ENCODE measurements at places on chromosomes 6 and 20.

- DNase-seq = no peak
Measured at GRCh38 chr6:25750906-25751305, 3.6 kb upstream of the SLC17A4 start.

DNA sequence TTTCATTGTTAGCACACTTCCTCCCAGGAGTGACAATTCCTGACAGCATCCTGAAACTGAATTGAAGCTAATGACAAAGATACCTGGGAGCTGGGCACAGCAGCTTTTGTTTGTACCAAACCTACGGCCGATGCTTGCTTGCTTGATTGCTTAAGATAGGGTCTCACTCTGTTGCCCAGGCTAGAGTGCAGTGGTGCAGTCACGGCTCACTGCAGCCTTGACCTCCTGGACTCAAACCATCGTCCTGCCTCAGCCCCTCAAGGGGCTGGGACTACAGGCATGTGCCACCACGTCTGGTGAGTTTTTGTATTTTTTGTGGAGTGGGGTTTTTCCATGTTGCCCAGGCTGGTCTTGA is 84.7 kb upstream of the SCP2D1 start:
- no peak for DNase-seq

DNA sequence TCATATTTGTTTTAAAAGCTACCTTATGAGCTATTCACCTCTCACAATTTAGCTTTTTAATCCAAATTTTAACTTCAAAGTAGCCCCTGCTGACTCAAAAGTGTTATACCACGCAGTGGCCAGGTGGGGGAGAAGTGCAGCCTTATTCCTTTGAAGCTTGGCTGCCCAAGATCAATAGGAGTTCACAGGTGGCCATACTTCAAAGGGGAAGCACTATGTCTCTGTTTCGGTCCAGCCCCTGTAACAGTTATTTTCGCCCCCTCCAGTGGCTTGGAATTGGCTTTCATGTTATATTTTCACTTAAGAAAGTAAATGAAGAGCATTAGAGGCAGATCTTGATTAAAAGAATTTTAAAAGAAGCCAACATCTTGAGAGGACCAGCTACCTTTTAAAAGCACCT is 608.4 kb downstream of the EPHA7 start:
- DNase-seq = no peak

DNA sequence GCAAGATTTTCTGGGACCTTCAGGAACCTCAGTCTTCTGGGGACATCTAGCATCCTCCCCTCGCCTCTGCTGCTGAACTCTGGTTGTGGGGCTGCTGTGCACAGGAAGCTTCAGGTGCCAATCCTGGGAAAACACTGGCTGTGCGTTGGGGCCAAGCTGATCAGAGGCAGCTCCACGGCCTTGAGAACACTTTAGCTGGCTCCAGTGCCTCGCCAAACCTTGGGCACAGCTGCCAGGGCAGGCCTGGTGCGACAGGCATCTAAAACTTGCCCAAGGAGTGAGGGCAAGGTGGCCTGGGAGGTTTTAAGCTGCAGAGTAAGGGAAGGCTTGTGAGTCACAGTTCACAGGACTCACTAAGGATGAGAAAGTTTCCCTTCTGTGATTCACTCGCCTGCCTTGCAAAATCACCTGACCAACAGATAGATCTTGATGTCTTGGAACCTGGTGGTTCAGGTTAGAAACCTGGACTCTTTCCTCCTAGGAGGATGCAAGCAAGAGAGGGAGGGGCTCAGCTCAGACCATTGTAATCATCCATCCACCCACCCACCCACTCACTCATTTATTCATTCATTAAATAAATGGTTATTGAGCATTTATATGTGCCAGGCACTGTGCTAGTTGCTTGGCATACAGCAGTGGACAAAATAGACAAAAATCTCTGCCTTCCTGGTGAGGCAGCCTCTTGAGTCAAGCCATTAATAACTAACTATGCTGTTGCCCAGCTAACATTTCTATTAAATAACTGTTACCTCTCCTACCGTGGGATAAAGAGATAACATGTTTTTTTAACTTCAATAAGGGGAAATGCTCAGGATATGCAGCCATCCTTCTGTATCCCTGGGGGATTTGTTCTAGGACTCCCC is 2.5 kb upstream of the SPATS1 start:
- no peak for DNase-seq

DNA sequence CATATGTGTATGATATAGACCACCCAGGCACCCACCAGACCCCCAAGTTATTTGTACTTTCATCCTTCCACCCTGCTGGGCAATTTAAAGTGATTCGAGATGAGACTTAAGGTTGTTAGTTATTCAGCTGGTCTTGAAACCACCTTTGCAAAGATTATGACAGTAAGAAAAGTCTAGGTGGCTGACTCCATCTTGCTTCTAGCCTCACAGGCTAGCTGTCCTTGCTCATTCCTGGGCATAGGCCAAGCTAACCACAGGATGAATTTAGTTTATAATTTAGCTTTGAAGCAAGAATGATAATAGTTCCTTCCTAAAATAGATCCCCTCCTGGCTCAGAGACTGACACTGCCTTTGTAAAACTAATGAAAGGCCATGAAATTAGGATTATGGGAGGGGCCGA is 71.9 kb upstream of the IYD start:
- no peak for DNase-seq

DNA sequence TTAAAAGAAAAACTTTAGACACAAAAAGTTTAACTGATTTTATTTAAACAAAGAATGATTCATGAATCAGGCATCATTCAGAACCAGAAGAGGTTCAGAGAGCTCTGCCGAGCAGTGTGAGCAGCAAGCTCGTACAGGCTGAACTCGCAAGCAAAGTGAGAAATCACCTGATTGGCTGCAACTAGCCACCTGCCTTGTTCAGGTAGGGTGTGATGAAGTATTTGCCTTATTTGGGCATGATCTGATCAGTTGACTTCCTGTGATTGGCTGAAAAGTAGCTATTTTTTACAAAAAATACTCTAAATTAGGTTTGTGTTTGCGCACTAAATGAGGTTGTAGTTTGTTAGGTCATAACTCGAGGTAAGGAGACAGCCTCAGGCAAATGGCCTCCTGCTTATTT is 80.7 kb downstream of the HIVEP1 start:
- DNase-seq = no peak

DNA sequence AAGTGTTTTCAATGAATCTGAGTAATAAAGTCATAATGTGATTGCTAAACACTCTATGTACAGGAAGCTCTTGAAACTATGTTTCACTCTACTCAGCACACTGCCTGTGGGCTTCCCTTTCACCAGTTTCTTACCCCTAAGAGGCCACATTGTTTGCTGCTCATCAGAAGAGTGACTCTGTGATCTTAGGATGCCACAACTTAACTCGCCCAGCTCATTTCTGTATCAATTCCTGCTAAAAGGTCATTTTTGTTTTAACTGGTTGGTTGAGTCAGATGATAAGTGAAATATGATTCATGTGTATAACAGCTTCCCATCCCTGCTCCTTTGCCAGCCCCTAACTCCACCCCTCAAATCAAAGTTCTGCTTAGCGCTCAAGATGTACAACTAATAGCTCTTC is 9.8 kb upstream of the NDUFAF4 start:
- no peak for DNase-seq

- no peak for DNase-seq
Measured at GRCh38 chr6:15305909-15306308, 60.0 kb downstream of the JARID2 start.

DNA sequence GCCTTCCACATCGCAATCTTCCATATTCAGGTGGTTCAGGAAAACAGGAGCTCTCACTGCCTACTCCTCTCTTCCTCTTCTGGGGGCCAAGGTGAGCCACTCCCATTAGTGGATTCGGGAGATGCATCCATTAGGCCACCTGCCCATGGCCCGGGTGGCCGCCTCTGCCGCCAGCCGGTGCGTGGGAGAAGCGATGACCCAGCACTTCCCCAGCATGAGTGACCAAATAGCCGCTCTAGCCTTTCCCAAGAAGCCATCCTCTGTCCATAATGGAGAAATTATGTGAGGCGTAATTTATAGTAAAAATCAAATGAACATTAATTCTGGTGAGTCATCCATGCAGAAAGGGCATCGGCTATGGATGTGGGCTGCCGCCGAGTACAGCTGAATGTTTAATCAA is 39.4 kb downstream of the GNAS-AS1 start:
- no peak for DNase-seq

DNA sequence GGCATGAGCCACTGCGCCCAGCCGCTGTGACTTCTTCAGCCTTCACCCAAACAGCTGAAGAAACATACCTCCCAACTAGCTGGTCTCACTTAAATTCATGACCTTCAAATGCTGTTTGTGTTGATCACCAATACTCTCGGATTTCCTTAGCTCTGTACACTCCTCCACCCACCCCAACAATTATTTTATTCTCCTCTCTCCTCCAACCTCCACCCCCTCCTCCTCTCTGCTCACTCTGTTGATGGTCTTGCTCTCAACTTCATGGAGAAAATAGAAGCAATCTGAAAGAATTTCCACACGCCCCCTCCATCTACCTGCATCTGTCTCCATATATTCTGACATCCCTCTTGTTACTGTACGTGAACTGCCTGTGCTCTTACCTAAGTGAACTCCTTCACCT is 6.6 kb upstream of the DLK2 start:
- no peak for DNase-seq

DNA sequence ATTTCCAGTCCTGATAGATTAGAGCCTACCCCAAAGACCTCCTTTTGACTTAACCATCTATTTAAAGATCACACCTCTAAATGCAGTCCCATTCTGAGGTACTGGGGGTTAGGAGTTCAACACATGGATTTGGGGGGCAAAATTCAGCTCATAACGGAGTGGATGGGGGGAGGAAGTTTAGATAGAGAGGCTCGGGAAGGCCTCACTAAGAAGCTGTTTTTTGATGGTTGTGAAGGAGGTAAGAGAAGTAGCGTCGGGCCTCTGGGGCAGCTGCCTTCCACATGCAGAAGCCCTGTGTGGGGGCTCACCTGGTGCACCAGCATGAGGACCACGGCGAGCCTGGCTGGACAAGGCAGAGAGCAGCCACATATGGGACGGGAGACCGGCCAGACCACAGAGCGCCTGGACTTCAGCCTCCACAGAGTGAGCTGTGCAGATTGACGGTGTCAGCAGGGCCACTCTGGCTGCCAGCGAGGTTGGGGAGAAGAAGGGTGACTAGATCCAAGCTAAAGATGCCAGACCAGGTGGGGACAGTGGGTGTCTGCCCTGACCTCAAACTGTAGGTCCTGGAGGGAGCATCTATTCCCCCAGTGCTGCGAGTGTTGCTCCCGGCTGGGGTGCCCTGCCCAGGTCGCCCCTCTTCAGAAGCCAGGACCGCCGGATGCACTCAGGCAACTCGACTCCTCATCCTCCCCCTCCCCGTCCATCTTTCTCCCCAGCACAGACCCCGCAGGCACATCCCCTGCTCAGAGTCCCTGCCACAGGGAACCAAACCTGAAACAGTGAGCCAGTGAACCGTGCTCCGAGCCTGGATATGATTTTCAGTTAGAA is 5.1 kb upstream of the SYNJ2 start:
- DNase-seq = no peak

DNA sequence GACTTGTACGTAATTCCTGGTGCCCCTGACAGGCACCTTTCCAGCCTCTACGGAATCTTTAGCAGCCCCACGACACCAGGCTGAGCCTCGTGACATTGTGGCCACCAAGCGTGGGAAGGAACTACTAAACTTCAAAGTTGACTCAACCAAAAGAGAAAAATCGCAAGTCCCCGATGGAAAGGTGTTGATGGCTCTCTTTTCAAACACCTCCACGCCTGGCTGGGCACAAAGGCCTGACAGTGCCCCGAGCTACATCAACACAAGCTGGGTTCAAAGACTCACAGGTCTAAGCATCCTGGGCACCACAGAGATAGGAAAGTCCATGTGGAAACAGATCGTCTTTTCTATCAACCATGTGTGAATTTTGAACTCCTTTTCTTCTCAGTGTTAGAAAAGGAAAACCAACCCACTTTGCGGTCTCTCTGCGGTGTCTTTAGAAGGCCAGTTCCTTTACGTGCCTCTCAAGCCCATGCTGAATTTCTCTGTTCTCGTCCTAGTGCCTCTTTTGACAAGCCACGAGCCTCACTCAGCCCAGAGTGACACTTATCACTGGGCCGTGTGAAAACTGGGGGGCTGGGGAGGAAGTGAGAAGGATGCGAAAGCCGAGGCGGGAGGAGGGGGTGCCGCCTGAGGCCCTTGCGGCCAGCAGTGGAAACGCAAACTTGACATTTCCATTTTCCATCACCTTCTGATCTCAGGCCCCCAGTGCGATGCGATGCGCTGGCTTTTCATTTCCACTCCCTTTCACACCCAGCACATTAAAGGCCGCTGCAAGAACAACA is 59.4 kb downstream of the GFOD1 start:
- peak; percentile 51 for DNase-seq

DNA sequence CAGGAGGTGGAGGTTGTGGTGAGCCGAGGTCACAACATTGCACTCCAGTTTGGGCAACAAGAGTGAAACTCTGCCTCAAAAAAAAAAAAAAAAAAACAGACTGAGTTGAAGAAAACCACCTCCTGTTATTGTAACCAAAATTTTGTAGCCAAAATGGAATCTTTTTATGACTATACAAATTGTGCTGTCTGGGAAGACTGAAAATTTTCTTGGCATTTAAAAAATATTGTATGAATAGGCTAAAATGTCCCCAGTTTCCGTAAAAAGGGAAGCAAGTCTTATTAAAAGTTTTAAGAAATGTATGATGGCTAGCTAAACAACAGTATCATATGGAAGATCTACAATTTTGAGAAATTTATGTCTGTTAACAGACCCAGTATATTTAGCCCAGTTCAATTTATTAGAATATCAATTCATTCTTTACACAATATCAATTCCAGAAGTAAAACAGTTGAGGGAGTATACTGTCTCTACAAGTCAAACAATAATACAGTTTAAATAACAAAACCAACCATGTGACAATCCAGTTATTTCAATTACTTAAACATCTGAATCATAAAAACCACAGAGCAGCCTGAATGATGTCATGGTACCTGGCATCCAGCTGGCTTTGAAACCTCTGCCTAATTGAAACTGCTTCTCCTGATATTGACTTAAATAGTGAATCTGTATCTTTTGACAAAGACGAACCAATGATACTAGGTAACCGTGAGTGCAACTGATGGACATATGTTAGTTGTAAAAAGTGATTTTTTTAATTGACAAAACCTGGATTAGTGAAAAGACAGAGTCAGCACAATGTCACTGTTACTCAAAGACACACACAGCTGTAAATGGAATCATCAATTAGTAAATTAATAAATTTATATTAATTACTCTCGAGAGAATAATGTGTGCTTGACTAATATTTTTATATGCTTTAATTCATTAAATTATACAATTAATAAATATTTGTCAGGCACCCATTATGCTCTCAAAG is 166.6 kb upstream of the MARCKS start:
- DNase-seq = no peak

- no peak for DNase-seq
Measured at GRCh38 chr20:45701873-45702272, at the start of gene WFDC13. Gene WFDC13 (plus strand): TSS chr20:45702038. CDS start chr20:45702124, 86 bp downstream.

GRCh38 chr20:40589581-40589980 is 99.5 kb downstream of the MAFB start:
- DNase-seq = no peak

GRCh38 chr20:57451795-57452661 is 60.8 kb downstream of the RBM38 start:
- no peak for DNase-seq

Data from stimulated activated CD8-positive, alpha-beta memory T cell treated with anti-CD3 and anti-CD28 coated beads, Interleukin-7, amount 100 ng/mL, for 1 hour (primary cell).